Pulmonary artery endothelial cell (primary cell): ENCODE measurements at places on chromosomes 3 and 15. TPM values are rescaled to one million over a fixed set of nuclear protein-coding genes. Genes with fewer than 3 reads are reported as not detected.

The NR2F2 gene
- 13.6 and 22.9 TPM in 2 replicates for total RNA-seq

The SERINC4 gene
- total RNA-seq: not detected in 2 replicates

The SRGAP3 gene
- total RNA-seq: 0.13 TPM in 1 of 2 replicates, not detected in the other

The ZPLD1 gene
- total RNA-seq: 0.04 and 0.07 TPM in 2 replicates

The ZNF80 gene
- not detected in 2 replicates for total RNA-seq

The THUMPD3 gene
- total RNA-seq: 33.4 and 47.5 TPM in 2 replicates

The TMC3 gene
- not detected in 2 replicates for total RNA-seq

The CP gene
- 0.13 and 0.99 TPM in 2 replicates for total RNA-seq

The CIB1 gene
- 33.4 and 44.6 TPM in 2 replicates for total RNA-seq

The CASR gene
- total RNA-seq: not detected in 2 replicates

The CLEC3B gene
- total RNA-seq: 0.11 and 0.26 TPM in 2 replicates

The RHOV gene
- total RNA-seq: 0.07 TPM in 1 of 2 replicates, not detected in the other

The CHRD gene
- total RNA-seq: 0.11 and 0.20 TPM in 2 replicates

The PLSCR5 gene
- not detected in 2 replicates for total RNA-seq

The TMEM158 gene
- 6.1 and 6.3 TPM in 2 replicates for total RNA-seq

The COL6A5 gene
- not detected in 2 replicates for total RNA-seq

The C3orf85 gene
- not detected in 2 replicates for total RNA-seq

The CCR8 gene
- not detected in 2 replicates for total RNA-seq

The LMAN1L gene
- total RNA-seq: not detected in 2 replicates

The KCNMB3 gene
- 0.46 and 1.4 TPM in 2 replicates for total RNA-seq

The CELF6 gene
- not detected in 2 replicates for total RNA-seq

The SLC15A2 gene
- total RNA-seq: 0.07 and 0.28 TPM in 2 replicates

The HYAL3 gene
- total RNA-seq: 9.6 and 10.3 TPM in 2 replicates

The MST1R gene
- total RNA-seq: 0.99 and 1.0 TPM in 2 replicates
